ENCODE measurements at places on chromosomes 6 and 20.

- no peak for DNase-seq
These were observed 138.3 kb downstream of the FLRT3 start for GRCh38 chr20:14199111-14199510.

GRCh38 chr6:97841763-97842162 is 558.7 kb upstream of the MMS22L start:
- DNase-seq = no peak

DNA sequence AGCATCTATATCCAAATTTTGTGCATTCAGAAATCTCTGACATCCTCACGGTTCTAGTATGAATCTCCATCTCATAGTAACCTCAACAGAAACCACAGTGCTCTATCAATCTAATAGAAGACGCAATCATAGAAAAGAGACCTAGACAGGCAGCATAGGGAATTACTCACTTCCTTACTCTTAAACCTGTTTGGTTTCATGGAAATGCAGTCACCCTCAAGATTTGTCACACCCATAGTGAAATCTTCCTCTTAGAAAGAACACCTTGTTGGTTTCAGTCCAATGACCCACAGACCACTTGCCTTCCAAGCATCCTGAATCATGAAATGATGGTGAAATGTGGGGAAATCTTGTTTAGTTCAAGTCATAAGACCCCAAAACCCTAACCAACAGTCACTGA is 166.1 kb upstream of the PRDM1 start:
- no peak for DNase-seq

- no peak for DNase-seq
These were observed 238.2 kb downstream of the ERMARD start for GRCh38 chr6:169989594-169989993.

DNA sequence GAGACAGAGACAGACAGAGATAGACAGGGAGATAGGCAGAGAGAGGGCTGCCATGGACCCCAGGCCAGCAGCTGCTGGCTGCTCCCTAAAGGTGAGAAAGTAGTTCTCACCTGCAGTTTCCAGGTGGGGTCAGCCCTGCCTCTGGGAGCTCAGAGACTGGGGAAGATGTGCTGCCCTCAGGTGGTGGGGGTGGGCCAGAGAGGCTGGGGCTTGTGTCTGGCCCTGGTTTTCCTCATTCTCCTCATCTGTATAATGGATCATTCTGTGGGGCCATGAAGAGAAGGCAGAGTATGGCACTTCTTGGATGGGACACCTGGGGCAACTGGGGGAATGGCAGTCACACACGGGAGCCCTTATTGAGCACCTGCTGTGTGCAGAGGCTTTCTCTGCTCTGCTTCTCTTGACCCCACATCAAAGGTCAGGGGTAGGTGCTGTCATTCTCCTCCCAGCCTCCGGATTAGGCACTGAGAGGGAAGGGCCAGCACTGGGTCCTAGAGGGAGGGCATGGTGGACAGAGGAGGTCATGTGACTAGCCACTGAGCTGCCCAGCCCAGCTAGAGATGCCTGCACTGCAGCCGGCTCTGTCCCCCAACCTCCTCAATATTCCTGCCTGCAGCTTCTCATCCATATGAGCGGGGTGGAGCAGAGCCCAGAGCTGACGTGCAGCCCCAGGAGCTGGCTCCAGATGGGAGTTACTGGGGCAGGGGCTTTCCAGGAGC is 4.1 kb downstream of the ANGPT4 start:
- no peak for DNase-seq

GRCh38 chr6:115899730-115900282 is 160.9 kb downstream of the FRK start:
- DNase-seq = no peak

DNA sequence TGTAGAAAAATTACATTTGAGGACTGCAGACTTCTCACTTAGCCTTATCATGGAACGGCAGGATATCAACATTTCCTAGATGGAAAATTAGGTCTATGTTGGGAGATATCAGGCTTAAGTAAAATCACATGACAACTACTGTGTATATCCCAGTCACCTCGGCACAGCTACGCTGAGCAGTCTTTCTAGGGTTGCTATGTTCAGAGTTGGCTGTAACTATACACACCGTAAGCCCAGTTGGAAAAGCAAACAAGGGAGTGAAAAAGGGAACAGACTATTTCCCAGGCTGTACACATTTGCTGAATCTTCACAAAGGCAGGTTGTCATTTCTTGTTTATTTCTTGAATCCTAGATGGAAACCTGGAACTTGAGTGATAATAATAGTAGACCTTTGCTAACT is 80.7 kb upstream of the PTPRK start:
- DNase-seq = no peak

Measured in pons (tissue), 1 donor.